Iris pigment epithelial cell (primary cell): ENCODE measurements at places on chromosomes 6 and 20.

GRCh38 chr6:135796643-135797305 lies 54.7 kb upstream of the PDE7B start:
- no peak for DNase-seq

- peak; percentile 4 for DNase-seq
Measured at GRCh38 chr6:133467982-133468380, 226.8 kb downstream of the EYA4 start.

- peak; percentile 25 for DNase-seq
Measured at GRCh38 chr20:6074145-6074561, 20.3 kb upstream of the LRRN4 start.

- no peak for DNase-seq
Measured at GRCh38 chr6:82738773-82739172, 326.9 kb downstream of the UBE3D start.

GRCh38 chr20:24892931-24893330 lies 56.1 kb upstream of the CST7 start:
- no peak for DNase-seq

GRCh38 chr6:134621858-134622257 lies 303.9 kb upstream of the SGK1 start:
- peak; percentile 27 for DNase-seq

DNA sequence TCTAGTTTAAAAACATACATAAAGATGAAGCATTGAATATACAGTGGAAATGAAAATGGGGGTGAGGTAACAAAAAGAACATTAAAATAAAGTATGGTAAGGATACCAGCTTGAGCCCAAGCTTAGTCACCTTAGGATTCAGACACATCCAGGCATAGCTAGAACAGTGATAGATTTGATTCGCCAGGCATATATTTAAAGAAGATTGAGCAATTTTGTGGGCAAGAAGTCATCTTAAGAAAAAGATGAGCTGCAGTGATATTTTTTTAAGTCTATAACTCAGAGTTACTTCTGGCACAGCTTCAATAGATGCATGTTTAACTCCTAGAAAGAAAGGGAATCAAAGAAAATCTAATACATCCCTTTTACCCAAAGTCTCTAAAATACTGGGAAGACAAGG lies 97.9 kb downstream of the BMP5 start:
- DNase-seq: peak; percentile 63

DNA sequence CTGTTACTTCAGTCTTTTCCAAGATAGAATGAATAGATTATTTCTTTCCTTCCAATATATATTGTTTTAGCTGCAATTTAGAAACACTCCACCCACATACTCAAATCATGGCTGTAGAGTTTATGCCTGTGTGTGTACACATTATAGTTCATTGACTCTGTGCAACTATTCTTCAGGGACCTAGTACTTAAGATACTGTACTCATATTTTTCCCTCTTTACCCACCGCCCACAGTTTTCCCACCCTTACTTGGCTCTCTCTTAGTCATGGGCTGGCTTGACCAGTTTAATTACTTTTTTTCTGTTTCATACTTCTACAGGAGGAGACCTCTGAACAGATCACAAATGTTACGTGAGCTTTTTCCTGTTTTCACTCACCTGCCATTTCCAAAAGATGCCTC lies 30.4 kb downstream of the C6orf89 start:
- DNase-seq: no peak

GRCh38 chr20:22572023-22572422 lies 12.3 kb downstream of the FOXA2 start:
- no peak for DNase-seq

- peak; percentile 62 for DNase-seq
Measured at GRCh38 chr20:10131732-10132345, 86.8 kb upstream of the SNAP25 start.

DNA sequence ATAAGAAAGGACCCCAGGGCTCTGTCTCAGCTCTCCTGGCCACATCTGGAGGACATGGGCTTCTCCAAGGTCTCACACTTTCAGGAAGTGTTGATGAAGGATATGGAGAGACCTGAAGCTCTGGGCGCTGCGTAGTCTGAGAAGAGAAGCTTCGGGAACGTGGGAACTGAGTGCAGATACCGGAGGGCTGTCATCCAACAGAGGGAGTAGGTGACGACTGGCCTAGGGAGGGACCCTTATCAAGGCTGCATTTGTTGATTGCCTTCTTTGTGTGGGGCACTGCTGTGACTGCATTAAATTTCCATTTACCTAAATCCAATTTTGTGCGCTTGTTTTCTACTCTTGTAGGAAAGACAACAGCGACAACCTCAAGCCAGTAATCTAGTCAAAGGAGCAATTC lies 63.4 kb downstream of the PLG start:
- no peak for DNase-seq

DNA sequence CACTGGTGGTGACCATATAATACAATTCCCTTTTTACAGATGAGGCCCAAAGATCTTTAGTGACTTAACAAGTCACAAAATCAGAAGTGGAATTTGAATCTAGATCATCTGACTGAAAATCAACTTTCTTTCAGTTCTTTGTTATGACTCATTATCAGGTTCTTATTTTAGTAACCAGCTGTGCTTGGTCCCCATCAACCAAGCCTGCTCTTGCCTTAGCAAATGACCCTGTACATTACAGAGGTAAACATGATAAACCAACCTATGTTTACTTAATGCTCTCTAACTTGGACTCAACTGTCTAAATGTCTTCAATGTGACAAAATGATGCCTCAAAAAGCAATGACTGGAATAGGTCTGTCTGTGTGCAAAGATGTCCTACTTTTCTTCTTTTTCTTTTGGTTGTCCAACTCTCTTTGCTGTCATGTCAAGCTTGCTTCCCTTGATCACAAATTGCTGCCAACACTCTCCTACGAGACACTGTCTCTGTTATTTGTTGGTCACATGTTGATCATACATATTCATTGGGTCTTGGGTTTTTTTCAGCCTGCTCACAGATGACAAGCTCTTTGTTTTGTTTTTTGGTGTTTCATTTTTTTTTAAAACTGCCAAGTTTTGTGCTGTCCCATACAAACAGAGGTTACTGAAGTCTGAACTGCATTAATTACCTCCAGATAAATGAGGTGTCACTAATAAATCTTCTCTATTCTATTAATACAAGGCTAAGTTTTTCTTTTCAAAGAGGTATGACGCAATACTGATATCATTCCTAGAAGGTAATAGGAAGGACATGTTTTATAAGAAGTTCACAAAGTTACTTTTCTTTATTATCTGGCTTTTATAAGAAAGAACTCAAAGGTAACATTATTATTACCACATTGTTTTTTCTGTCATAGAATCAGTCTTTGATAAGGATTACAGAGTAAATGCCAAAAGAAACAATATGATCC lies 62.2 kb upstream of the PLN start:
- DNase-seq: peak; percentile 35

- no peak for DNase-seq
Measured at GRCh38 chr6:56440551-56440981, 193.2 kb upstream of the COL21A1 start.

DNA sequence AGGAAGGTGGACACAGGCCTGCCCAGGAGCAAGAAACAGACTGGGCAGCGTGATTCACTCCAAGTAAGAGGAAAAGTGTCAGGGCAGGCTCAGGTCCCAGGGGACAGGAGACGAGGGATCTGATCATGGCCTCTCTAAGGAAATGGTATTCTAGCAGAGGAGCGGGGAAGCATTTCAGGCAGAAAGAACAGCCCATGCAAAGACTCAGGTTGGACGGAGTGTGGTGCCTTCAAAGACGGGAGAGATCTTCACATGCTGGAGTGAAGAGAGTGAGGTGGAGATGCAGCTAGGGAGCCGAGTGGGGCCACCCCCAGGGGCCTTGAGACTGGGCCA lies 161.1 kb downstream of the SYCP2 start:
- DNase-seq: no peak

DNA sequence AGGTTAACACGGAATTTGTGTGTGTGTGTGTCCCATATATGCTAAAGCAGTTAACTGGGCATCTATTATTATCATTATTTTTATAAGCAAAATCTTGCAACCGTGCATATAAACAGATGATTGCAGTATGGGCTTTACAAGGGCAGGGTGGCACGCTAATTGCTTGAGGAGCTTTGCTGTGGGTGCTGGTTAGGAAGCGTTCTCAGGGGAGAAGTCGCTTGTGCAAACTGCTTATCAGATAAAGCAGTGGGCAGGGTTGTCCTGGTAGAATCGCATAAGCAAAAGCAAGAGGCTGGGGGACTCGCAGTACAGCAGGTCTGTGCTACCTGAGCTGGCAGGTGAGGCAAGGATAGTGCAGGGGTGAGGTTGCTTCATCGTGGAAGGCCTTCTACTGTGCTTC lies 9.7 kb upstream of the CCN6 start:
- no peak for DNase-seq

GRCh38 chr6:84892671-84893070 lies 128.3 kb upstream of the TBX18 start:
- DNase-seq: peak; percentile 70
